CD8-positive, alpha-beta memory T cell (primary cell): ENCODE measurements at places on chromosomes 2 and 18. TPM values are rescaled to one million over a fixed set of nuclear protein-coding genes. Genes with fewer than 3 reads are reported as not detected.

Gene NETO1
- total RNA-seq: not detected

Gene AQP12A
- total RNA-seq: not detected

Gene CENPA
- 21.6 TPM for total RNA-seq

Gene ZC3H6
- total RNA-seq: 7.5 TPM

Gene UGT1A8
- total RNA-seq: not detected

Gene MTERF4
- total RNA-seq: 48.0 TPM

Gene ANKRD53
- total RNA-seq: 0.35 TPM

DNA sequence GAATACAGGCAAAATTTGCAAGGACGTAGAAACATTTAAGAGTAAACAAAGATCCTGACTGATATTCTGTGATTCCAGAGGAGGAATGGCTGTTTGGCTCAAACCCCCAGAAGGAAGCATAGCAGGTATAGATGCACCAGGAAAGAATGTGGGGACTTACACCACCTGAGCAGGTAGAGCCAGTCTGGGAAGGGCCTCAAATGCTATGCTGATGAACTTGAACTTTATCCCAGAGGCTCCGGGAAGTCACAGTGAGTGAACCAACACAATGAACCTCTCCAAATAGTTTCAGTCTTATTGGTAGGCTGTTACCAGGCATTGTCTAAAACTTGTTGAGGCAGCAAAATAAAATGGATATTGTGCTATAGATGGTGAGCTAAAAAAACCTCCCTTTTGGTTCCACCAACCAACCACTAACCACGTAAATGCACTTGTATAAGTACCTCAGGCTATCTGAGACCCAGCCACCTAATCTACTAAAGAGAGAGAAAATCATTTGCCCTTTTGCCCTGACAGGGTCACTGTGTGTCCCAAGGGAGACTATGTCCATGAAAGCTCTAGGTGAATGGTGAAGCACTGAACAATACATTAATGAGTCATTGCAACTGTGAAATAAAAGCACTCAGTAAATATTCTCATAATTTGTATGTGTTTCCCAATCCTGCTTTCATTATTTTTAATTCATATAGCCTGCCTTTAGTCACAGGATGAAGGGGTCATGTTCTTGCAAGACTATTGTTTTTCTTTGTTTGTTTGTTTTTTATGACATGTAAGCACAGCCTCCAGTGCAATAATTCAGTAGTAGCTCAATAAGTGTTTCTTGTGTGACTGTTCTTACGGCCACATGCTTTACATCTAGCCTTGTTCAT is 911.6 kb downstream of the EPHA4 start:
- DNase-seq: no peak

GRCh38 chr2:68124321-68124720 is 33.4 kb upstream of the PNO1 start:
- DNase-seq: no peak

- no peak for DNase-seq
Measured at GRCh38 chr2:158610059-158610458, 153.3 kb downstream of the PKP4 start.

GRCh38 chr2:4549666-4550210 is 846.4 kb downstream of the DCDC2C start:
- DNase-seq: no peak

DNA sequence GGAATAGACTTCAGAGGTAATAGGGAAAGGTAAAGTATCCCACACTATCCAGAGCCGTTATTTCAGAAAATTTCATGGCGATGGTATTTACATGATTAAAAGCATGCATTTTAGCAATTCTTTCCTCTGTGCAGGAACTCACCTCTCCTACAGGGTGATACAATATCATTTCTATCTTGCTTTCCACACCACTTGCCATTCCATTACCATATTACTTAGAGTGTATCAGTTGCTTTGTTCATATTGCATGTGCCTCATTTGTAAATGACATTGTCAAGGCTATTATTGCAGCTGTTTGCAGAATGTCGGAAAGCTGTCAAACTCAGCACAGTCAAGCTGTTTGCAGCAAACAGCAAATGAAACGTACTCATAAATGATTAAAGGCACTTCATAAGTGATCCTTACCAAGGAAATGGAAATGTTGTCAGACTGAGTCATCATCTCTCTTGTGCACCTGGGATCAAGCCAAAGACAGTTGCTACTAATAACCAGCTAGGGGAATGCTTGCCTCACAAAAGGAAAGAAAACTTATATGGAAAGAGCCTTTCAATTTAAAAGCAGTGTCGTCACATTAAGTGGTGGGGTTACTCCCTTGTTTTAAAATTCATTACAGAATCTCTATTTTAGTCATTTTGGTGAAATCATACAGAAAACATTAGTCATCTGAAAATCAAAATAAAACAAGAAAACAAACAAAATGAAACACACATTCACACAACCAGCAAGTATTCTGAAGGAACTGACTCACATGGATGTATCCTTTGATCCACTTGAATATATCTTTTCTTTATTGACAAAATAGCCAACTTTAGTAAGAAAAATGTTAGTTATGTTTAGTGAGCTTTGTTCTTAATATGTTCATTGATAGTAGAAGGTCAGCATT is 1064.1 kb upstream of the CNTNAP5 start:
- DNase-seq: no peak

- no peak for DNase-seq
Measured at GRCh38 chr18:55301824-55302166, 286.2 kb downstream of the TCF4 start.

GRCh38 chr18:13932285-13933025 is 17.1 kb upstream of the MC2R start:
- DNase-seq: no peak

DNA sequence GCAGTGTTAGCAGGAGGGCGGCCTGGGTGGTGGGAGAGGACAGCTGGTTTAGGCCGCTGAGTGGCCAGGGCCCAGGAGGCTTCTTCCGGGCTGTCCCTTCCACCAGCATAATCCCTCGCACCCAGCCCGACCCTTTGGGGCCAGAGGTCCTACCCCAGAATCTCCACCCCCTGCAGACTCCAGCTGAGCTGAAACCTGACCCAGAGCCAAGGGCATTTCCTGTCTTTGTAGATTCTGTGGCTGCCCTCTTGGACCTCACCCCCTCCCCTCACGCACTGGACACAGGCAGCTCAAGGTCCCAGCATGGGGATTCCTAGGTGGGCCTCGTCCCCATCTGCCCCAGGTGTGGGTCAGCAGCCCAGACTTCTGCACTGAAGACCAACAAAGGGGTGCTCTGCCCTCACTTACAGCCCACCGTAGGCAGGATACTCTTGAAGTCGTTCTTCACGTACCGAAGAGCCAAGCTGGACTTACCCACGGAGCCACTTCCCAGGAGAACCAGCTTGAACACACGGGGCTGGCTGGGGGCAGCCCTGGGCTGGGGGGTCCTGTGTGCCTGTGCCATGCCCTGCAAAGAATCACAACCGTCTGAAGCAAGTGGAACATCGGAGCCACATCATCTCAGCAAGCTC is 4.8 kb downstream of the RAB17 start:
- DNase-seq: no peak

- DNase-seq: peak; percentile 26
Measured at GRCh38 chr18:34977838-34978532, 63.2 kb upstream of the MAPRE2 start.

DNA sequence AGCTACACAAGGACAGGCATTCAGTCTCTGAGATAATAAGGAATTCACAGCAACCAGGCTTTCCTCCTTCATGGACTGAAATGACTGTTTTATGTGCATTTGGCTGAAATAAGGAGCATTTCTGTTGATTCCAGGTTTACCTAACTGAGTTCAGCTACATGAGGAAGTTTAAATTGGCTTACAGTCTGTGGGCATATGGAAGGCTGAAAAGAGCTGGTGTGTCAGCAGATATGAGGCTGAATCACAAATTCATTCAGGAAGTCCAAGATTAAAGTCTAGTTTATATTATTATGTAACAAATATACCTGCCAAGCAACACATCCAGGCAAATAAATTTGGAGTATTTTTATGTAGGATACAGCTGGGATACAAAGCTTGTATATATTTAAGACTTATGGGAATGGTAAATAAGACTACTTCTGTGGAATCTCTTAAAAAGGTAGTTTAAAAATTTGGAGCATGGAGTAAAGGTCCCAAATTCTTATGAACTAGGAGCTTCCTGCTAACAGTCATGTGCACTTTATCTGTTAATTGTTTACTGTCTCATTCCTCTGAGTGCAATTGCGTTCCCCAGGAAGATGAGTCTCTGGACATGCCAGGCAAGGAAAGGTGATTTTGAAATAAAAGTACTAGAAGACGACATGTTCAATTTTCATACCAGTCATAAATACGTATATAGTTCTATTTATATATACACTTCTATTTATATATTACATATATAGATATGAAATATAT is 53.0 kb downstream of the ZC3H8 start:
- DNase-seq: no peak

- DNase-seq: no peak
Measured at GRCh38 chr2:40915651-40916050, 463.8 kb upstream of the SLC8A1 start.

DNA sequence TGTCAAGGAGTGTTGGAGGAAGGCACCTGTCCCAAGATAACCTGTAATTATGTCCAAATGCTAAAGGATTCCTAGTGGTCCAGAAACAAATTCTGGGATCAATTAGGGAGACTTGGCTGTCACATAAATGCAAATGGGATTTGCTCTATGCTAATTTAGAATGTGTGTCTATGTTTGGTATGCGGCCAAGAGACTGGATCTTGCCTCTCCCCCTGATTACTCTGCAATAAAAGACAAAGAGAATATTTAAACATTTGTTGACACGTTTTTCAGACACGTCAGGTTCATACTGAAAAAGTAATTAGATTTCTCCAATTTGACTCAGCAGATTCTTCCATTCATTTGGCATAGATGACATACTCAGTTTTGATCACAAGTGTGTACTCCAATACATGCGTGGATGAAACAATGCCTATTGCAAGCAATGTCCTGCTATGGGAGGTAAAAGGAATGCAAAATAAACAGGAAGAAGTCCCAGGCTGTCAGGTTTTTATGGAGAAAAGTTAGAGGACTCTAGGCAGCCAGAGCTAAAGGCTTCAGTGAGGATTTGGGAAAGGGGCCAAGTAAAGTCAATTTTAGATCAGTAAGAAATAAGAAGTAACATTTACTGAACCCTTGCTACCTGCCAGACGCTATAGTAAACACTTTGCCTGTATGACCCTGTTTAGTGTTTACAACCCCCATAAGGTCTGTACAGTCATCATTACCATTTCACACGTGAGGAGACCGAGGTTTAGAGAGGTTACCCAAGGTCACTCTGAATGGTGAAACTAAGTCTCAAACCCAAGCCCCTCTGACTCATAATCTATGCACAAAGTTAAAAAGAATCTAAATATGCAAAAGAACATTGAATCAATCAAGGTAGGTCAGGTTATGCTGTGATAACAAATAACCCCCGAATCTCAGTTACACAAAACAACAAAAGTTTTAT is 7.8 kb downstream of the ANTXR1 start:
- no peak for DNase-seq

DNA sequence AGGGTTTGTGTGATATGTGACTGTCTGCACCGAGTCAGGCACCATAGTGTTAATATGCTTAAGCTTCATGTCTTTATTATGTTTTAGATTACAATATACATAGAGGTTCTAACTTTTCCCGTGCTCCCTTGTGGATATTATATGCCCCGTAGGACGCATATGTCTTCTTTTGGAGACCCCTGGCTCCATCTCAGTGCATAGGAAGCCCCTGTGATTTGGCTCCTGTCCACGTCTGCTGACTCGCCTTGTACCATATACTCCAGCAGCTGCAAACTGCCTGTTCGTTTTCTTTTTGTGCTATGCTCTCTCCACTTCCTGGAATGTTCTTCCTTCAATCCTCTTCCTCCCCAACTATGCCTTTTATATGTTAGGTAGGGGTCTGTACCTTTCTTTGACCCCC is 110.9 kb downstream of the PTRHD1 start:
- DNase-seq: no peak

DNA sequence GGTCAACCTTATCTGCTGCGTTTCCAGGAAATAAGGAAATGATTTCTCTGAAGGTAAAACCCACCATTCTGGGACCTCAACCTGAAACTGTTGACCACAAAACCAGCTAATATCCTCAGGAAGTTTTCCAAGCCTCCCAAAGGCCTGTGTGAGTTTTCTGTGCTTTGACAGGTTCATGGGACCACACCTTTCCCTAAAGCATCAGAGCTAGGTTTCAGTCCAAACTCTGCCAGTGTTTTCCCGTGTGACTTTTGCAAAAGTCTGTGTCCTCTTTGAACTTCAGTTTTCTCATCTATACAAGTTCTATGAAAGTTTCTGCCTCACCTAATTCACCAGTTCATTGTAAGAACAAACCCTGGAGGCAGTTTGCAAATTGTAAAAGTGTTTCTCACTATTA is 39.8 kb downstream of the VSNL1 start:
- DNase-seq: no peak
